ENCODE measurements at places on chromosomes 4 and X.

DNA sequence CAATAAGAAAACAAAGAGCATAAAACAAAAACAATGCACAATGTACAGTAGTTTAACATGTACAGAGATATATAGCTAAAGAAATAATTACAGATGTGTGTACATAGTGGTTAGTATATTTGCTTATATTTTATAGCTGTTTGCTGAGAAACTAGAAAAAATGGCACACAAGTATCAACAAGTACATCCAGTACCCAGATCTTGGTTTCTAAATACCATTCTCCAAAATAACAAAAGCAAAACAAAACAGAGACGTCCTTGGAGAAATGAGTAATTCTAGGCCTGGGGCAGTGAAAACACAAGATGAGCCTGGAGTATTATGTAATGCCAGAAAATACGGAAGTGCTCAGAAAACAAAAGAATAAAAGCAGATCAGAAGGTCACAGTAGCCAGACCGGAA lies 189.6 kb downstream of the TMEM47 start:
- DNase-seq, result no peak

DNA sequence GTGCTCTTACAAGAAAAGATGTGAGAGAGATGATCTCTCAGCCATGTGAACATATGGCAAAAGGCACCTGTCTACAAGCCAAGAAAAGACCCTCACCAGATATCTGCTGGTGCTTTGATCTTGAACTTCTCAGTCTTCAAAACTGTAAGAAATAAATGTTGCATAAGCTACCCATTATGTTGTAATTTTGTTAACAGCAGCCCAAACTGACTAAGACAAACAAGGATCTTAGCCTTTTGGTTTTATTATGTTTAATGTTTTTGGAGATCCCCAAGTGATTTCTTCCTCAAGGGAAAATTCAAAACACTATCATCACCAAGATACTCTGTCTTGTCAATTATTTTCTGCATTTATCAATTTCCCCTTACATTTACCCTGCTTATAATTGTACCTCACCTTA lies 21.8 kb upstream of the CCNI start:
- no peak for DNase-seq

DNA sequence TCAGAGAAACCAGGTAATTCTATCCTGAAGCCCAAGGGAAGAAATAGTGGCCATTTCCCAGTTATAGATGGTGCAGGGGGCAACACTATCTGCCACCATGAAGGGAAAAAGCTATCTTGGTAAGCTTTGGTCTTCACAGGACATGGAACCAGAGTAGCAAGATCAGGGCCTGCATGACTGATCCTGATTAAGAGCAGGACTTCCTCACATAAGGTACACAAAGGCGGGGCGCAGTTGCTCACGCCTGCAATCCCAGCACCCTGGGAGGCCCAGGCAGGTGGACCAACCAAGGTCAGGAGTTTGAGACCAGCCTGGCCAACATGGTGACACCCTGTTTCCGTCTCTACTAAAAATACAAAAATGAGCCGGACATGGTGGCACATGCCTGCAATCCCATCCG lies 148.4 kb upstream of the USP9X start:
- no peak for DNase-seq

DNA sequence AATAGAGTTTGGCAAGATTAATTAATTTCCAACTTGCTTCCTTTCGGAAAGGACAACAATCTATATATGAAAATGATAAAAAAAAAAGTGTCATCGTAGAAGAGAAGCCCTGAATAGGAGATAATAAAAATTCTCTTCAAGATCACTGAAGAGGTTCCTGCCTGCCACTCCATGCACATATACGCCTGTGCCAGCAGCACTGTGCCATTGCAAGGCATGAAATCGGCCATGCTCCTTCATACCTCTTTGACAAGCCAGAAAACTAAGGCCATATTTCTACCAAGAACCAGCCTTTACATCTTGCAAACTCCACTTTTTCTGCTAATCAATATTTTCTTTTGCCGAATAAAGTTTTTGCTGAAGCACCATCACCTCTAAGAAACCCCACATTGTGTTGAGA lies 365.5 kb downstream of the CXXC4 start:
- no peak for DNase-seq

DNA sequence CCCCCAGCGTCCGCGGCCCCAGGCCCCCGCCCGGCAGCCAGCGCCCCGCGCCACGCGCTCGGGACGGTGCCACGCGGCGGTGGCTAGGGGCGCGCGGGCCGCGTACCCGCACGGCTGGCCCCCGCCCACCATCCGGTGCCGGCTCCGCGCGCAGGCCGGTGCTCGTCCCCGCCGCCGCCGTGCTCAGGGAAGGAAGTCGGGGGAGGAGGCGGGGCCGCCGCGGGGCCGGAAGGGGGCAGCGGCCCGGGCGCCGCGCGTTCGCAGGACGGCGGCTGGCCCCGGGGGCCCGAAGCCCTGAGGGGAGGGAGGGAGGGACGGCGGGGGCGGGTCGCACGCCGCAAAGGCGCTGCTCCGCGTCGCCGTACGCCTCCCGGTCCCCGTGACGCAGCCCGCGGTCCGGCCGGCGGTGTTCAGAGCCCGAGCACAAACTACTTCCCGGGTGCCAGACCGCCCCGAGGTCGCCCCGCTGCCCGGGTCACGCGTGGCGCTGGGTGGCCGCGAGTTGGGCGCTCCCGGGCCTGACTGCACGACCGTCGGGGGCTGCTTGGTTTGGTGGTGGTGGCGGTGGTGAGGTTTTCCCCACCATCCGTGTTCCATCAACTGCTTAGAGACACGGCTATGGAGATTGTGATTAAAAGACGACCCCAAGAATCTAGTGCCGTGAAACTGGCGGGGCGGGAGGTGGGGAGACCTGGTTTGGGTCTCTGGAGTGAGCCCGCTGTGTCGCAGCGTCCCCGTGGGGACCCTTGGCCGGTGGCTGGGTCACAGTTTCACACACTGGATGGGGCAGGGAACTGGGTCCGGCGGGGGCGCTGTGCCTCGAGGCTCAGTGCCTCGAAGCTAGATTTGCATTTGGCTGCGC lies at the start of gene DCTD:
DCTD (minus strand) TSS at position 205 of the 862 bp plus-strand sequence. CDS start 1,818 bp downstream, outside the sequence.
- peak; percentile 80 for DNase-seq

GRCh38 chrX:78619834-78620233 lies 39.3 kb downstream of the RTL3 start:
- DNase-seq, result no peak

DNA sequence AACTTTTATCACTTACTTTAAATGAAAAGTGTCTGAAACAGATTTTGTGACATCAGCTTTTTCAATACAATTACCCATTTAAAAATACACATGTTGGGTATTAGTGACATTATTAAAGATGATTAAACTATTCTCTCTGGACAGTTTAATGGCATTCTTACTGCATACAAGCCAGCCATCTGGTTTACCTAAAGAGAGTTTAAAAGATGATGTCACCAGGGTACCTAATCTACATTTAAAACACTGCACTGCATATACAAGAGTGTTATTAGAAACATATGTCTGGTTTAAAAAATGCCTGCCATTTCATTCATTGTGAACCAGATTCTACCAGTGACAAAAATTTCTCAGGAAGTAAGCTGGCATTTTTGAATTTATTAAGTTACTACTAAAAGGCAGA lies 919.1 kb downstream of the ADGRL3 start:
- no peak for DNase-seq

DNA sequence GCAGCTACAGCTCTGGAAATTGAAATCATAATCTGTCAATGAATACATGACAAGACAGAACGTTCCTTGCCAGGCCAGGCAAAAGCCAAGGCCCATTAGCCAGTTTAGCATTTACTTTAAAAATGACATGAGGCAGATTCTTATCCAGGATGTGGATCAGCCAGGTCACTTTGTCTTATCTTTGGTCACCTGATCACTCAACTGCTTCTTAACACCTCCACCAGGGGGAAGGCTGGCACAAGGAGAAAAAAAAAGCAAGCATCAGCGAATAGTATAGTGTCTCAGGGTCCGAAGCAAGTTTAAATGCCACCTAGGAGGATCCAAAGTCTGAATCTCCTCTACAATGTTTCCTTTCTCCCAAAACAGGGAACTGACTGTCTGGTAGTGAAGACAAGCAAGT lies 18.8 kb downstream of the ATP1B4 start:
- no peak for DNase-seq

DNA sequence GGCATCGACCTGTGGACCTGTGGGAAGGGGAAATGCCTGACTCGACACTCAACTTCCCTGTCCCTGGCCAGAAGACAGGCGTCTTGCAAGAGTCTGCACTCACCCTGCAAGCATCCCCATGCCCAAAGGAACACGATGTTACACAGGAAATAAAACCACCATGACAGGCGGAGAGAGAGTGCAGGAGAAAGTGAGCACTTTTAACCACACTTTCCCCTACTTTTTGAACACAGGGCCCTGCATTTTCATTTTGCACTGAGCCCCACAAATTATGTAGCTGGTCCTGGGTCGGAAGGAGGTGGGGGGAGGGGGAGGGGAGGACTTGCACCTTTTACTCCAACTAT lies 13.8 kb upstream of the MAN2B2 start:
- no peak for DNase-seq
